Neural crest cell (in vitro differentiated cells): ENCODE measurements at places on chromosomes 13 and 19. TPM values are rescaled to one million over a fixed set of nuclear protein-coding genes. Genes with fewer than 3 reads are reported as not detected.

The HTR2A gene
- 0.11 and 0.30 TPM in 2 replicates for total RNA-seq

The UBE2L5 gene
- total RNA-seq: not detected in 2 replicates

The ZNF468 gene
- 20.9 and 27.9 TPM in 2 replicates for total RNA-seq

The ZNF575 gene
- 0.57 and 0.72 TPM in 2 replicates for total RNA-seq

The RFPL4A gene
- not detected in 2 replicates for total RNA-seq

The IGFL1 gene
- total RNA-seq: not detected in 2 replicates

The CRB3 gene
- not detected in 2 replicates for total RNA-seq

The ZSCAN1 gene
- 7.1 and 7.6 TPM in 2 replicates for total RNA-seq

The FPR1 gene
- not detected in 2 replicates for total RNA-seq

DNA sequence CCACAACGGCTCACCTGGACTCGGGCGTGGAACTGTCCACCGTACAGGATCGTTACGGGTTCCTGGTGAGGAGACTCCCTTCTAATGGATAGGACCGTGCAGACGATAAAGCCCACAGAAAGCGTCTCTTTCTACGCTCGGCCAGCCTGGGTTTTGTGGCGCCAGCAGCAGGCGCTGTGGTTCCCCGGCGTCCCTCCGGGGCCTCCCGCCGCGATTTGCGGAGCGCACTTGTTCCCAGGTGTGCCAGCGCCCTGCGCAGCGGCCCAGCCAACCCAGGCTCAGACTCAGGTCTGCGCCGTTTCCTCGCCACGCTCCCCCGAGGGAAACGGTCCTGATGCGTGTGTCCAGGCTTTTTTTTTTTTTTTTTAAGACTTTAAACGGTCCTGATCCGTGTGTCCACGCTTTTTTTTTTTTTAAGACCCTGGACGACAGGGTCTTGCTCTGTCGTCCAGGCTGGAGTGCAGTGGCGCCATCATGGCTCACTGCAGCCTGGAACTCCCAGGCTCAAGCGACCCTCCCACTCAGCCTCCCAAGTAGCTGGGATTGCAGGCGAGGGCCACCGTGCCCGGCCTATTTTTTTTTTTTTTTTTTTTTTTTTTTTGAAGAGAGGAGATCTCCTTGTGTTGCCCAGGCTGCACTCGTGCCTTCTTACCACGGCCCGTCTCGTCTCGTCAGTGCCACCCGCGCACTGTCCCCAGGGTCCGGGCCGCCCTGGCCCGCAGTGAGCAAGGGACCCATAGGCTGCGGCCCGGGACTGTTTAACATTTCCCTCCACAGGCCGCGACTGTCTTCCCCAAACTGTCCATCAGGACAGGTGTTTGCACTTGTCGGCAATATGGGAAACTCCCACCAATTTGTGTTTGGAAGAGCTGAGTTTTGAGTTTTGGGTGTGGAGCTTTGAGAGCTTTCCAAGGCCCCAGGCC, 23.8 kb downstream of the GJA3 start:
- peak; percentile 36 for DNase-seq

GRCh38 chr13:95660981-95661581, 15.9 kb upstream of the DNAJC3 start:
- DNase-seq: no peak

DNA sequence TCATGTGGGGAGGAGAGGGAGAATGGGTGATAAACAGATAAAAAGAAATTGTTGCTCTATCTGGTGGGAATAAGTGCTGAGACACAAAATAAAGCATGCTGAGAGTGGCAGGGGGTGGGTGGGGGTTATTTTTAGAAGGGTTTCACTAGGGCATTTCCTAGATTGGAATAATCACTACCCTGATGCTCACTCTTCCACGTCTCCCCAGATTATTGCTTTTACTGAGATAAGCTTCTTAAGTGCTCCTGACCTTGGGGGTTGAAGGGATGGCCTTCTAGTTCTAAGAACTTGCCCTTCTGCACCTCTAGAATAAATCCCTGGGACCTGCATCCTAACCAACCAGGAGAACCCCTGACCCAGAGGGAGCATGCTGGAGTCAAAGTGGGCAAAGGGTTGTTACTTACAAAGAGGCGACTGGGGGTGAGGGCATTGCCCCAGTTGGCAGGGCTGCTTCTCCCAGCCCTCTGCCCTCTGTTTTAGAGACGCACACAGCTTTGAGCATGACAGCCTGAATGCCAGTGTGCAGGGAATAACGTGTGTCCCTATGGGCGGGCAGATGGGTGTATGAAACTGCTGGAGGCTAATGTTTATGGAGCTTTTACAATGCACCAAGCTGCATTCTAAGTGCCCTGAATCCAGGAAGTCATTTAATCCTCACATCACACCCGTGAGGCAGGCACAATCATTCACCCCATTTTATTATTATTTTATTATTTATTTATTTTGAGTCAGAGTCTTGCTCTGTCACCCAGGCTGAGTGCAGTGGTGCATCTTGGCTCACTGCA, 743 bp downstream of the RDH8 start:
- no peak for DNase-seq

DNA sequence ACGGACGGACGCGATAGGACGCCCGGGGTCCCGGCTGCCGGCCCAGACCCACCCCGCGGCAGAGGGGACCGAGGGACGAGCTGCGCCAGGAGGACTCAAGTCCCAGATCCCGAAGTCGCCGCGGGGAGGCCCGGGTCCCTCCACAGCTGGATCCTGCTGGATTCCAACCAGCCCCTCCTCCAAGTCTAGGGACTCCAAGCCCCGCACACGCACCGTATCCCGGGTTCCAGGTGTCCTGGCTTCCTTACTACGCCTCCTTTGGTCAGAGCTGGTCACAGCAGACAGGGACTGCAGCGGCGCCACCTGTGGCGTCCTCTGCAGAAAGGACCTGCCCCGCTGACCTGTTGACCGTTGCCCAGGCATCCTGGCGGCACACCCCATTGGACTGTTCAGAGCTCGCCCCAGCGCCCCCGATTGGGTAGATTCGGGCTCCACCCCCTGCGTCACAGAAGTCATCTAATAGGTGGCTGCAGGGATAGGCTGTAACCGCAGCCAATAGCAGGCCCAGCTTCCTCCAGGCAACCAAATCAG, 29.0 kb upstream of the ZNF709 start:
- DNase-seq: no peak

DNA sequence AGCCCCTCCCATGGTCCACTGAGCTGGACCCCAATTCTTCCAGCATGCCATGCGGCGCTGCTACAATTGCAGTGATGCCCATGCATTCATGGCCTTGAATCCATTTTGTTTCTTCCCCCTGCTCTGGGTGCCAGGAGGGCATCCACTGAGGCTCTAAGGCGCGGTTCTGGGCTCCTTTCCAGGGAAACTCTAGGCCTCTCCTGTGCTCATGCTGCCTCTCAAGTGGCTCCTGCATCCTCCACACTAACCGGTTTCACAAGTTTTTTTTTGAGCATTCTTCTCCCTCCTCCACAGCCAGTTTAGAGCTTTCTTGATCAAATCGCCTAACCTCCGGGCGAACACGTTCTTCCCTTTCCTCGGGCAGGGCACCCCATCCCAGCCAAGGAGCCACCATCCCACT, 69.1 kb upstream of the FLT1 start:
- no peak for DNase-seq

DNA sequence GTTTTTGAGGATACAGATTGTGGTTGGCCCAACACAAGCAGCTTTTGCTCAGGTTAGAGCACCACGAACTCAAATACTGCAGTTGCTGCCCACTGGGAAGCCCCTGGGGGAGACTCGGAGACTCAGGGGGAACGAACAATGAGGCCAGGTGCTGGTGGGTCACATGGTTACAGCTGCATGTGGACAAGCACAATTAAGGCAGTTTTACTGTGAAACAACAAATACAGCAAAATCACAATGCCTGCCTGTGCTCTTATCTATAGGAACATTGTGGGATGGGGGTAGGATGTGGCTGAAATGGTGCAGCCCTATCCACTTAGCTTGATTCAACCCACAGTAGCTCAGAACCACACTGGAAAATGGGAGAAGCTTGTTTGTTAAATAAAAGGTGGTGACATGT, 119.7 kb upstream of the SPATA13 start:
- no peak for DNase-seq

- peak; percentile 50 for DNase-seq
Measured at GRCh38 chr19:13817615-13818371, 22.6 kb downstream of the ZSWIM4 start.

DNA sequence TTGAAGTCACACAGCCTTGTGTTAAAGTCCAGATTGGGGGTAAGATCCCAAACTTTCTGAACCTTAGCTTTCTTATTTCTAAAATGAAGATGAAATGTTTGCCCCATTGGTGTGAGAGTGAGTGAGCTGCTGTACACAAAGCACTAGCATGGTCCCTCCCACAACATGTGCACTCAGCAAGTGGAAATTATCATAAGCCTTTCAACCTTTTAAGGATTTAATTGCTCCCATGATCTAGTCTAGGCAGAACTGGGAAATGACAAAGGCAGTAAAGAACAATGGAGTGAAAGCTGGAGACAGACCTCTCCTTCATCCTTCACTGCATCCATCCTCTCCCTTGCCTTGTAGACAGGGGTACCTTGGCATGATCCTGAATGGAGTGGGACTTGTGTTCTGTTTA, 76.0 kb upstream of the GPR12 start:
- DNase-seq: no peak

- no peak for DNase-seq
Measured at GRCh38 chr19:30144242-30144758, 202.3 kb downstream of the URI1 start.

DNA sequence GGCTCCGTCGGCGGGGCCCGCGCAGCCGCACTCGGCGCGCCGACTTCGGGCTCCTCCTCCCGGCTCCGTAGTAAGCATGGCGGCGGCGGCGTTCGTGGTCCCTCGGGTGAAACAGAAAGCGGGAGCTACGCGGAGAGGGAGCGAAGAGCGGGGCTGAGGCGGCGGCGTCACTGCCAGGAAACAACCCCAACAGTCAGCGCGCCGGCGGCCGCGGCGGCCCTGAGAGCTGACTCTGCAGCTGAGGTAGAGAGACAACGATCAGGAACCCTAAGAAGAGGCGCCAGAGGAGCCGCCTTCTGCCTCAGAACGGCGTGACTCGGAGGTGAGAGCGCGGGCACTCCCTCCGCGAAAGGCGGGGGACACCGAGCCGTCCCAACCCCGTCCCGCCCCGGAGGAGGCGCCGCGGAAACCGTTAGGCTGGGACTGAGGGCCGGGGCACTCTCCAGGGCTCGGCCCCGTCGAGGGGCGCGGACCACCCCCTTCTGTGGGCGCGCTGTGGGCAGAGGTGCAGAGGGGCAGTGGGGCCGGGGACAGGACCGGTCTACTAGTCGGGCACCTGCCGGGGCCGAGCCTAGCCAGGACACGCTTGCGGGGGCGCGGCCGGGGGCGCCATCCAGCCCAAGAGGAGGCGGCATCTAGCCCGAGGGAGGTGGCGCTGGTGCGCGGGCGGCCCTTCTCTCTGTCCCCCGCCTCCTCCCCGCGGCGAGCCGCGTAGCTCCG, at the start of gene FNDC3A:
TSS of gene FNDC3A (plus strand) at position 57 of the 720 bp plus-strand sequence. CDS start 30,279 bp downstream, outside the sequence.
- peak; percentile 68 for DNase-seq

DNA sequence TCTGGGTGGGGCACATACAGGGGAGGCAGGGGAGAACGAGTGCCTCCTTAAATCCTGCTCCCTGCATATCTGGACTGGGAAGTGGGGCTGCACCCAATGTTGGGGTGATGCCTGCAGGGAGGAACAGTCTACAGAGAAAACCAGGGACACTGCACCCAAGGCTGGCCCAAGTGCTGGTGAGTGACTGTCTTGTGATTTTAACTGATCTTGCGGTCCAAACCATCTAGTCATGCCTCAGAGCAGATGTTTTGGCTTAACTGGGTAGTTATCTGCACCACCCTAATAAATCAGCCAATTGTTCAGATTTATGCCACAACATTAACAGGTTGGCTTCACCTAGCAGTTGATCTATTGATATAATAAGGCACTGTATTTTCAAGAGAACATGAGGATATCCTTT, 219.2 kb upstream of the IRS2 start:
- DNase-seq: no peak

GRCh38 chr19:50959731-50960500, 7.1 kb upstream of the KLK5 start:
- no peak for DNase-seq

DNA sequence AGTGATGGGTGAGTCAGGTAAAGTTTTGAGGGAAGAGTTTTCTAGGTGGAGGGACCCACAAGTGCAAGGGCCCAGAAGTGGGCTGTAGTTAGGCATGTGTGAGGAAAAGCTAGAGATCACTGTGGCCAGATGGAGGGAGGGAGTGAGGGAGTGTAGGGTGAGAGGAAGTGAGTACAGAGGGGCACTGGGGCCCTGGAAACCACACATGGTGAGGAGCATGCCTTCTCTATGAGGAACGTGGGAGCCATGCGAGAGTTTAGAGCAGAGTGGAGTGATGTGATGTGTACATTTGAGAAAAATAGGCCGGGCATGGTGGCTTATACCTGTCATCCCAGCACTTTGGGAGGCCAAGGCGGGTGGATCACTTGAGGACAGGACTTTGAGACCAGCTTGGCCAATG, 14.7 kb upstream of the SHKBP1 start:
- no peak for DNase-seq

- DNase-seq: no peak
Measured at GRCh38 chr13:99005609-99006008, 27.7 kb upstream of the DOCK9 start.

GRCh38 chr19:12314553-12314952, 18.9 kb downstream of the ZNF563 start:
- DNase-seq: no peak
